ENCODE measurements at places on chromosomes 6 and 20. TPM values are rescaled to one million over a fixed set of nuclear protein-coding genes. Genes with fewer than 3 reads are reported as not detected.
A peak's percentile ranks its signal among the peaks of the same experiment; 100 is the strongest.

DNA sequence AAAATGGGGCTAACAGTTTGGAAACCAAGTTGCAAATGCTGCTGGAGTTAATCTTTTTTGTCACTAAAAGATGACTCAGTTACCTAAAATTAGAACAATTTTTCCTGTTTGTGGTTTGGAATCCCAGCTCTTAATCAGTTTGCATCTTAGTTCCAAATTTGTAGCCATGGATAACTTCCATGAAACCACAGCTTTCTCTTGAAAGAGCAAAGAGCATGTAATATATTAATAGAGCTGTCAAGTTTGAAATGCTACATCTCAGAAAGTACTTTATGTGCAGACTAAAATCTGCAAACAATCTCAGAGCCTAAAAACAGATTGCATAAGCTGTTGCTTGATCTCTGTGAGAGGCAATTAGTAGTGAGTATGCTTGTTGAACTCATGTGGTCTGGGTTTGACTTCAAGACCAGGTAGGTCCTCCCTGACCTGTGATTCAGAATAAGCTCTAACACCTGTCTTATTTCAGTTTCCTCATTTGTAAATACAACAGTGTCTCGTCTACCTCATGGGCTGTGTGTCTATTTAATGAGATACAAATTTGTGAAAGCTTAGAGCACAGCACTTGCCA is 23.5 kb downstream of the DHX35 start:
- no peak for DNase-seq

DNA sequence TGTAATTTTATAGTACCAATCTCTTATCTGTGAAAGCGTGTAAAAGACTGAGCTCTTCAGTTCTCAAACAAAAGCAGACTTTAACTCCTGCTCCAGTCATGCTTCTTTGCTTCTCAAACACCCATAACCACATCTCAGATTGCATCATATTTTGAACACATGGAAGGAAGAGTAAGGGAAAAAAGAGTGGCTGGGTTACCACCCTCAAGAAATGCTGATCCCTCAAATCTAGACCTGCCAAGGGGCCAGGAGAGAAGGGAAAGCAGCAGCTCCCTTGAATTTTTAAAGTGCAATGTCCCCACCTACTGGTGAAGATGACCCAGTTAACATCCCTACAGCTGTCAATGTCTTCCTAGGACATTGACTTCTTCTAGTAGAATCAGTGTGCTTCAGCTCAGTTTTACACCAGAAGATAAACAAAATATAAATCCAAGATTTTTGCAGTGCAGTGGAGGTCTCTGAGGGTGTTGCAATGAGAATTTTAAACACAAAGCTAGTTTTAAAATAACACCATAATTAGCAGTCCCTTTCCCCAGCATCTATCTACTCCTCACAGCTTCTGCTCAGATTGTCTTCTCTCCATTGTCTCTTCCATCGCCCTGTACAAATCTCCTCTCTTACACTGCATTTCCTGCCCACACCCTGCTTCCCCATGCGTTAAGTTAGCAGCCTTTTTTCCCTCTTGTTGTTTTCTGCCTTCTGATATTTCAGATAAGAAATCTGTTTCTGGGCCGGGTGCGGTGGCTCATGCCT is 22.6 kb upstream of the HLA-DQB2 start:
- peak; percentile 55 for DNase-seq

- no peak for DNase-seq
These were observed 275.7 kb upstream of the TCF21 start for GRCh38 chr6:133613211-133613610.

DNA sequence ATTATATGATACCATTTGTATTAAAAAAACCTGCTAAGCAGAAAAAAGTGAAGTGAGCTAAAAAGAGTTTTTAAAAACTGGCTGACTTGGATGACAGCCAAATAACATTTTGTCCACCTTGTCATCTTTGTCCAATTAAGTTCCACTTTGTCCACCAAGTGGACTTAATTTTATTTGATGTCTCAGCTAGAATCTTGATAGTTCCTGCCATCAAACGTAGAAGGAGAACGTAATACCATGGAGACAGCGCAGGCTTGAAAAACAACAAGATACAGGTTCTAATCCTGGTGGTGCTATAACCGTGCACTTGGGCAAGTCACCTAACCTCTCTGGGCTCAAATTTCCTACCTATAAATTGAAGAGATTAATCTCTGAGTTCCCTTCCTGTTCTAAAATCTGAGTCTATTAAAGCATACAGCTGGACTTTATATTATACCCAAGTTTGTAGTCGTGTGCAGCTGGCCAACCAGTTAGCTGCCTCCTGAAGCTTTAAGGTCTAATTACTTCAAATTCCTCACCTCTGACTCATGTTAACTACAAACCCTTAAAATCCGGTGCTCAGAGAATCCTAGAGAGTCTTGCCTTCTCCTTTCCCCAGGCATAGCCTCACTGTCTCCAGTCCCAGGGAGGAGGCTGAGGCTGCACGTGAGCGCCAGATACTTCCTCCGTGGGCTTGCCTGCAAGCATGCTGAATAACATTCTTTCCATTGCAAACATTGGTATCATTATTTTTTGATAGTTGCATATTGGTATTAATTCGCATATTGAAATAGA is 16.8 kb downstream of the TMEM244 start:
- DNase-seq, result no peak

GRCh38 chr6:131004936-131005335 is 58.1 kb downstream of the EPB41L2 start:
- no peak for DNase-seq

GRCh38 chr6:162907876-162908481 is 180.2 kb downstream of the PACRG start:
- no peak for DNase-seq

- DNase-seq, result no peak
These were observed 11.6 kb upstream of the TRIB3 start for GRCh38 chr20:368915-369314.

GRCh38 chr6:107801173-107801886 is 22.8 kb downstream of the SCML4 start:
- no peak for DNase-seq

GRCh38 chr20:57838670-57839151 is 128.9 kb upstream of the PMEPA1 start:
- DNase-seq, result peak; percentile 33

DNA sequence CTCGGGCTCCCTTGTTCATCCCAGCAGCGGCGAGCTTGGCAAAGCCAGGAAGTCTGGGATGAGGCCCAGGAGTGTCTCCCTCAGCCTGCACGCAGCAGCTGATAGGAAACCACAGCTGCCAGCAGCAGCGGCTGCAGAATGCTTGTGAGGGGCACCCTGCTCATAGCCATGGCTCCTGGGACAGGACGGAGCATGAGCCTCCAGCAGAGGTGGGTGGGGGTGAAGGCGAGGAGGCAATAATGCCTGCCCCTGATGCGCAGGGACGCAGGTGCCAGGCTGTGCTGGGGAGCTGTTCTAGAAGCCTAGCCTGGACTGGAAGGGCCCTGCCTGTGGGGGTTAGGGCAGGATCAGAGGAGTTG is 157.9 kb downstream of the CD83 start:
- DNase-seq, result no peak

DNA sequence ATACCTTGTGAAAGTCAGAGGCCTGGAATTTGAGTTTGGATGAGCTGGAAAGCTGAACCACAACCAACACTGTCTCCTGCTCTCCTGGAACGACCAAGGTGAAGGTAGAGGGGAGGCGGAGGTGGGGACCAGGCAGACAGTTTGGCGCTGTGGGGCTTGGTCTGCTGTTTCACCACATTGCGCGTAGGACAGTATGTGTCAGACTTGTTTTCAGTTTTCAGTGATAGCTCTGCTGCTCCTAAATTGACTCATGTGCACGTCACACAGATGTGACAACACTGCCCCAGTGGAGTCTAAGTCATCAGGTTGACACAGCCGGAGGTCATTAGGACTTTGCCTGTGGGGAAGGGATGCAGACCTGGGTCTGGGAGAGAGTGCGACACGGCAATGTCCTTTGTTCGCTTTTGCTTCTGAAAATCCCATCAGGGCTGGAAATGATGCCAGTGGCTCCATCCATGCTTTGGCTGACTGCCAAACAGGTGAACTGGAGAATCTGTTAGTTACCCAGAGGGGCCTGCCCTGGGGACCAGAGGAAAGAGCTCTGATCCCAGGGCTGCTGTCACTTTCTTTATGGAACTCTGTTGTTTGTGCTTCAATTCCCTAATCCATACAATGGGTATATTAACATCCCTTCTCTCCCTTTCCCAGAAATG is 255.5 kb downstream of the CDC5L start:
- DNase-seq, result no peak

DNA sequence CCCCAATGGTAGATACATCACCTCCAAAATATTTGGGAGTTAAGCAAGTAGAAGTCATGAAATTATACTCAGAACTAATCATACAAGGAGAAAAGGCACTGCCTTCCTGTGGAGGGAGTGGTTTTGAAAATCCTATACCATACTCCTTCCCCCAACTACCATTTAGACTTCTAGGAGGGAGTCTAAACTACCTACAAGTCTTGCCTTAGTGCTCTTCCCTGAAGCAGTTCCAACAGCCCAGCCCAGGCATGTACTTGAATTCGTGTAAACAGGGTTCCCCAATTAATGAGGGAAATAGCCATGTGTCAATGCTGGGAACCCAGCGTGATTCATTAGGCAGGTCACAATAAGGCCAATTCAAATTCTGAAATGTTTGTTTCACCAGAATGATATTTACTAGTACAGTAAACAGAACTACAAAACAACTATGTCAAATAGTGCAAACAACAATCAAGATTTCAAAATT is 39.1 kb upstream of the SGK1 start:
- DNase-seq, result no peak

DNA sequence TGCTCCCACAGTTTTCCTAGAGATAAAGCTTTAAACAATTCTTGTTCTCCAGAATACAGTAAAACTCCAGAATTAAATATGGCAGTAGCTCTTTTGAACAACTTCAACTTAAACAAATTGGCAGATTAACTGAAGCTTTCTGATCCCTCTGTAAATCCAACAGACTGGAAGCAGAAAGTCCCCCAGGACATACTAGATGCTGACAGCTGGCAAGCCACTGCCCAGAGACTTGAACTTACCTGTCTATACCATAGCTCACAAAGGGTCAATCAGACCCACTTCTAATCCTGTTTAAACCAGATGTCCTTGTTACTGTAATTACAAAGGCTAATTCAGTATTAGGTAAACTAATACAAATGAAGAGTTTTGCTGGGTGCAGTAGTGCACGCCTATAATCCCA is 12.3 kb downstream of the GPLD1 start:
- DNase-seq, result no peak

- DNase-seq, result no peak
These were observed 536 bp upstream of the FNDC1 start for GRCh38 chr6:159168536-159169192.

DNA sequence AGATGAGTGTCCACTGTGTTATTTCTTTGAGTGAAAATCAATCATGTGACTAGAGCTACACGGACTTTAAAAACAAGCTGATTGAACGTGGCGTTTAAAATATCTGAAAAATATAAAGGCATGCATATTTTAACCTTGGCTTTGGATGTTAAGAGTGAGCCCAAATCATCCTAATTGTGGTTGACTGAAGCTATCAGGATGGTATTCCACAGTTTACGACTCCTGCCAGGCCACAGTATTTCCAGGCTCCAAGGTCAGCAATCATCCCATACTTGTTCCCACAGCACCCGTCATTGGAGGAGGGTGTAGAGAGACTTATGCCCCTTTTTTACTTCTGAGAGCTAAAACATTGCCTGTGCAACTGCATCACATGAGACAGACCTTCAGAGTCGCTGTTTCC is 43.2 kb upstream of the TMX4 start:
- DNase-seq, result peak; percentile 12

GRCh38 chr20:57055345-57055744 is 211.1 kb downstream of the BMP7 start:
- DNase-seq, result no peak

GRCh38 chr6:35893246-35893645 is 27.7 kb downstream of the SRPK1 start:
- DNase-seq, result no peak

GRCh38 chr6:148446681-148447080 is 104.0 kb downstream of the SASH1 start:
- no peak for DNase-seq

DNA sequence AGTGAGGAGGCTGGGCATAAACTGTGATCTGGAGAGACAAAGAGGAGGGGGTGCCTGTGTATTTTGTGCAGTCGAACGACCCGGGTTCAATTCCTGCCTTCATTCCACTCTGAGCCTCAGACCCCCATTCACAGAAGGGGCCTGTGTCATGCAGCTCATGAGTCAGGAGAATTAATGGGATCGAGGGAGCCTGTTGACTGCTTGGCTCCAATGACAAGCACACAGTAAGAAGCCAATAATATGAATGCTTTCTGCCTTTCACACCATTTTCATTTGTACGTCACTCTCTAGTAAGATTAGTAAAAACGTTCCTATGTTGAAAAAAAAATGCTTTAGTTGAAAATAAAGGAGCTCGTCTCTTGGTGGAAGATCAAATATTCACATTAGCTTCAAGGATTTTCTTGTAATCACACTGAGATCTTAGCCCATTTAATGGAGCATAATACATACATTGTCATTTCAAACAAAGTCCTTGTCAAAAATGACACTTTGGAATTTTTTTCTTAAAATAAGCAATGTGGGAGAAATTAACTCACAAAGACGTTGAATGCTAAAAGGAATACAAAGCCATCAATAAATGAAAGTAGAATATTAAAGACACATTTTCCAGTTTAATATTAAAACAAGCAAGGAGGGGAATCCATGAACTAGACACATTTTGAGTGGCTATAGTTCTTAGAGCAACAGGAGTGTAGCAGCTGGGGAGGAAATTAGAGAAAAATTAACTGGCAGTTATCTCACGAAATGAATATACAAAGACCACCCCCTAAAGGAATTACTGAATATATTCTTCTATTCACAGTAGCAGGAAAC is 246.7 kb upstream of the AFDN start:
- DNase-seq, result no peak

DNA sequence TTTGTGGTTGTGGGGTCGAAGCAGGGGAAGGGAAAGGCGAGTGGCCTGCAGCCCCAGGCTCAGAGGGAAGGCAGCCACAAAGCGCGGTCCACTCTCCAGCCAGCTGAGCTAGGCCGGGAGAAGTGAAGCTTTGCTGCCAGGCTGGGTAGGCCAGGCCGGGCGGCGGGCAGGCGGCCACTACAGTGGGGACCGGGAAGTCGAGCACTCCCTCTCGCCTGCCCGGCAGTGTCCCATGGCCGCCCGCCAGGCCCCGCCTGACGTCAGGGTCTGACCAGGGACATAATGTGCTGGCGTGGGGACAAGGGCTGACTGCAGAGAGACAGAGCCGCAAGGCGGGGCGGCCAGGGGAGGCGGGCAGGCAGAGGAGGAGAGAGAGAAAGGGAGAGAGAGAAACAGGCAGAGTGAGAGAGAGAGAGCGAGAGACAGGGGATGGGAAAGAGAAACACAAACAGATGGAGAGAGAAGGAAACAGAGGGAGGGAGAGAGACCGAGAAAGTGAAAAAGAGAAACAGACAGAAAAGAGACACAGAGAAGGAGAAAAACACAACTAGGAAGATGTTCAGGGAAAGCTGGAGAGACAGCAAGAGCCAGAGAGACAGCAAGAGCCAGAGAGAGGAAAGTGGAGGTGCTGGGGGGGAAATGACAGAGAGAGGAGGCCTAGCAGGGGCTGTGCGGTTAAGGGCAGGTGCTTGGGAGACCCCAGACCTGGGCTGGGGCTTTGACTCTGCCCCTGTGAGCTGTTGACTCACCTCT is 94.5 kb upstream of the PTPN1 start:
- peak; percentile 97 for DNase-seq

The RAET1L gene
- not detected for polyA plus RNA-seq

The SNX5 gene
- polyA plus RNA-seq, result 265 TPM

The RGS17 gene
- 2.6 TPM for polyA plus RNA-seq

The PPP1R16B gene
- polyA plus RNA-seq, result 5.5 TPM

The SLC13A3 gene
- polyA plus RNA-seq, result 7.8 TPM

The SLC17A3 gene
- not detected for polyA plus RNA-seq

The BRPF3 gene
- polyA plus RNA-seq, result 43.3 TPM
